ENCODE measurements at places on chromosomes 12 and 14.

GRCh38 chr14:105150026-105150367 is 18.6 kb downstream of the JAG2 start:
- no peak for DNase-seq

GRCh38 chr14:92997343-92998061 is 74.6 kb downstream of the CHGA start:
- DNase-seq: no peak

DNA sequence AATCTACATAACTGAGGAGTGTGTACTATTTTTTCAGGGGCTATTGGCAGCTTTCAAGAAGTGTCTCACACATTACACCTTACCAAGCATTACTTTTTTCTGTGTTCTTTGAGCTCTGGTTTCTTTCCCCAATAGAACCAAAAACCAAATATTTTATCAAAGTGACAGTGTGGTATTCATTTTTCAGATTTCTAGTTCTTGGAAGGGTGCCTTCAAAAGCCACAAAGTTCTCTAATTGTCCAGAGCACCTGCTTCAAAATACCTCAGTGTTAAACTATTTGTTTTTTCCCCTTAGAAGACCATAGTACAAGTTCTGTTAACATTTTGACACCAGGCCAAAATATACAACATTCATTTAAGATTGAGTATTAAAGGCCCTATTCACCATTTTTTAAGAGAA is 515.7 kb downstream of the ETNK1 start:
- DNase-seq: no peak

GRCh38 chr12:91099341-91099740 is 12.0 kb downstream of the LUM start:
- DNase-seq: no peak

- no peak for DNase-seq
Measured at GRCh38 chr12:2450553-2450952, 344.2 kb upstream of the FKBP4 start.

- no peak for DNase-seq
Measured at GRCh38 chr12:114131824-114132223, 165.7 kb upstream of the RBM19 start.

- DNase-seq: no peak
Measured at GRCh38 chr14:91885839-91886238, 18.5 kb upstream of the TC2N start.

DNA sequence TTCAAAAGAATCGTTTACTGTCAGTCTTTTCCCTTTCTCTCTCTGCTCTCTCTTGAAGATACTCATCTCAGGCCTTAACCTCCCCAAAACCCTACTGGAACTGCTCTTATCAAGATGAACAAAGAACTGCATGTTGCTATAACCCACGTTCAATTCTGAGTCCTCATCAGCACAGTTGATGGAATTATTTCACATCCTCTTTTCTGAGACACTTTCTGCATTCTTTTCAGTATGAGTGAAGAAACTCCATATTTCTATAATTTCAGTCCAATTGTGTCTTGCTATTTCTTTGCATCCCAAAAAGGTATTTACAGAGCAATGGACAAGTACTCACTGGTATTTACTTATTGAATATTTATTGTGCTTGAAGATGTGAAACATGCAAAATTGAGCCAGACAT is 160.1 kb upstream of the CPNE8 start:
- DNase-seq: no peak

GRCh38 chr12:16027002-16027401 is 115.9 kb downstream of the DERA start:
- no peak for DNase-seq

DNA sequence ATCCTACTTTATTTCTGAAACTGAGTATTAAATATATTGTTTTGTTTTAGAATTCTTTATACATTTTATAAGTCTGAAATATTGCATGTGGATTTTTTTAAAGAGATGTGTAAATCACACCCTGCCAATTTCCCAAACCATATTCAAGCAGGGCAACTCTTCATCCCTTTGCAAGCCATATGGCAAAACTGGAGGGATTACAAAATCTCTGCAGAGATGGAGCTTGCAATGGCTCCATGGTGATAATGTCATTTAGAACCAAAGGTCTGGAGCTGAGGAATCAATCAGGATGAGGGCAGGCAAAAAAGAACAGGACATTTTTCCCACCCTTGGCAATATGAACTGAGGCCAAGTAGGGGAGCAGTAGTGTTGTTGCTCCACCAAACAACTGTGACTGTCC is 173.4 kb downstream of the BMP4 start:
- DNase-seq: no peak

- no peak for DNase-seq
Measured at GRCh38 chr14:94550041-94550440, 11.2 kb upstream of the SERPINA4 start.

GRCh38 chr12:113330505-113330904 is 4.4 kb downstream of the SLC8B1 start:
- DNase-seq: peak; percentile 18

- no peak for DNase-seq
Measured at GRCh38 chr12:124386661-124387527, 92.0 kb downstream of the RFLNA start.

GRCh38 chr12:115763376-115763775 is 514.1 kb downstream of the MED13L start:
- DNase-seq: no peak

DNA sequence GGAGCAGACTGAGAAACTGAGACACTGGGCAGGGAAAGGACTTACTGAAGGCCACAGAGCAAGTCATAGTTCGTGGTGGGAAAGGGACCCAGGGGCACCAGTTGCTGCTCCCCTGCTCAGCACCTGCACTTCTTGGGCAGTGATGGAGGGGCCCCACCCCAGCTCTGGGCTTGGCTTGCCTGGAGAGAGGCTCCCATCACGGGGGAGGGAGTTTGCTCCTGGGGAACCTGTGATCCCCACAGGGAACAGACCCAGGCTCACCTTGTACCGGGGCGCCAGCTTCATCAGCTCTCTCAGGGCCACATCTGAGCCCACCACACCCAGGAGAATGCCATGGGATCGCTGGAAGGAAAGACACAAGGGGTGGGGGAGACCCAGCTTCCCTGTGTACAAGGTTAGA is 39.8 kb downstream of the CACNA2D4 start:
- DNase-seq: no peak

DNA sequence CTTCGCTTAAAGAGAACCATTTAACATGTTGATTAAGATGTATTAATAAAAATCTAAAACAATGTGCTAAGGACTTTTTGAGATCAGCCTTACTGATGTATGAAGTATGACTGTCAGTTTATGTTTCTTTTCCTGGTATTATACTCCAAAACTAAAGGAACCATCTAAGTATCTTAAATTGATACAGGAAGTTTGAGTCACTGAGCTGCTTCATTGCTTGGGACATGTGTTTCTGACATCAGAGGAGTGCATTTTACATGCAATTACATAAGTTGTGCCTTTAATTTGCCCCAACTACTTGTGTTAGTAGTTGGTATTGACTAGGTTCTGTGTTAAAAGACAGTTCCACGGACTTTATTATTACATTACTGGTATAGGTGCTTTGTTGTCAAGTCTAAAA is 50.9 kb downstream of the PROX2 start:
- no peak for DNase-seq

DNA sequence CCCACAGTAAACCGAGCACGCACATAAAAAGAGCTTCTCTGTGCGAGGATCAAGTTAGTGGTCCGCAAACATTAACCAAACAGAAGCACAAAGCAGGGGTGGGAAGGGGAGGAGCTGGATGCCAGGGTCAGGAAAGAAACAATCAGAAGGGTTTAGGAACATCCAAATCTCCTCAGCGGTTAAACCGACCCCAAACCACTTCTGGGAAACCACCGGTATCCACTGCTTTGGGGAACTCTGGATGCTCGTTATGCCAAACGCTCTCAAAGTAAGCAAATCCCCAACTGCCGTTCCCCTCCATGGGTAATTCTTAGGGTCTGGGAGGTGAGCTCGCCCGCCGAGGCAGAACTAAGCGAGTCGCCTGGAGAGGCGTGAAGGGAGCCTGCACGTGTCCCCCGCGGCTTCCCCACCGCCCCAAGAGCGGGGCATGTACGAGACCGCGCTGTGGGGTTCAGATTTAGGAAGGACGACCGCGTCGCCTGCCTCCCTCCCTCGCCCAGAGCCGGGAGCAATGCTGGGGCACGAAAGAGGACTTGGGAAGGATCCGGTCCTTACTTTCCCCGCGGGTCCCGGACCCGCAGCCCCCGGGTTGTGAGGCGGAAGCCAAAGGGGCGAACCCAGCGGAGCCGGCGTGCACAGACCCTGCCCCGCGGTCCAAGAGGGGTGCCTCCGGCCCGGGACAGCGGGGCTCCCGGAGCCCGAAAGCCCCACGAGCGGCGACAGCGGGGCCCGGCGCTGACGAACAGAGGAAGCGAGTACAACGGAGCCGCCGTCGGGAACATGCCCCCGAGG is 711 bp downstream of the SBNO1 start:
- DNase-seq: no peak

DNA sequence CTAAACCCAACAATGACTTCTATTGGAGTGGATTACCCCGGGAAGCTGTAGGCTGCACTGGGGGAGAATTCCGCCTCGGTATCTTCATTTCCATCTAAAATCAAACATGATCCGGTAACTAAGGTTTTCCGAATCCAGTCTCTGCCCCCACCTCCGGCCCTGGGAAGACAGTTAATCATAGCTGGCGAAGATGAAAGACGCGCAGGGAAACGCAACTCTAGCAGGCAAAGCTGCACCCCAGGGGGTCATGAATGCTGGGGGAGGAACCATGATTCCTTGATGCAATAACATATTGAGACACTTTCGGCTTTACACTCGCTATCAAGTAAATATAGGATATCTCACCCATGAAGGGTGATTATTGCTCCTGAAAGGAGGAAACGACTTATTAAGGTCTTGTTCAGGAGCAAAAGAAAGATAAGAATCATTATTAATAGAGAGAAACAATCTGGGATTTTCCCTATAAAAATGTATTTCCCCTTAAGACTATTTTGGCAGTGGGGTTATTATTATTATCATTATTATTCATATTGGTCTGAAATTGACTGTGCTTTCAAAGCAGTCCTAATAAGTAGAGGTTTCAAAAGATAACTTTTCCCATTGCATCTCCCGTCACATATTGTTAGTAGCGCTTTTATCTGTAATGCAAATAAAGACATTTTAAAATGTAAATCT is 614.9 kb downstream of the VRK1 start:
- no peak for DNase-seq

- DNase-seq: no peak
Measured at GRCh38 chr12:68264857-68265256, 11.5 kb upstream of the IL22 start.

DNA sequence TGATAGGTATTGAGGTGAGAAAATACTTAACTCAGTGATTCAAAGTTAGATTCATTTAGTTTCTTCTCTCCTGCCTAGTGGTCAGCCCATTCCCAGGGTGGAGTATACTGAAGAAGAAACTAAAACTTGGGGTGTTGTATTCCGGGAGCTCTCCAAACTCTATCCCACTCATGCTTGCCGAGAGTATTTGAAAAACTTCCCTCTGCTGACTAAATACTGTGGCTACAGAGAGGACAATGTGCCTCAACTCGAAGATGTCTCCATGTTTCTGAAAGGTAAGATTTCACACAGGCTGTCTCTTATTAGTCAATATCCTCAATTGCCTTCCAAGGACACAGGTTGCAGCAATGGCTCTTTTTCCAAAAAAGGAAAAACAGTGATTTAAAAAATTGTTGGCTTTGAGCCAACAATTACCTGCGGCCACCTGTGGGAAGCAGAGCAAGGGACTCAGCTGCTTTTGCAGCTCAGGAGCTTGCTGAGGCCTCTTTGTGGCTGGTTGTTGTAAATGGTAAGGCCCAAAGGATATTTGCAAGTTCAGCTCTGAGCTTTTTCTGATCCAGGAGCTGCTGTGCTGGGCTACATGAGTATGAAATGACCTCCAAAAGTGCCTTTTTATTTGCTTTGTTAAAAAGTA is 33.9 kb downstream of the TPH2 start:
- DNase-seq: no peak

DNA sequence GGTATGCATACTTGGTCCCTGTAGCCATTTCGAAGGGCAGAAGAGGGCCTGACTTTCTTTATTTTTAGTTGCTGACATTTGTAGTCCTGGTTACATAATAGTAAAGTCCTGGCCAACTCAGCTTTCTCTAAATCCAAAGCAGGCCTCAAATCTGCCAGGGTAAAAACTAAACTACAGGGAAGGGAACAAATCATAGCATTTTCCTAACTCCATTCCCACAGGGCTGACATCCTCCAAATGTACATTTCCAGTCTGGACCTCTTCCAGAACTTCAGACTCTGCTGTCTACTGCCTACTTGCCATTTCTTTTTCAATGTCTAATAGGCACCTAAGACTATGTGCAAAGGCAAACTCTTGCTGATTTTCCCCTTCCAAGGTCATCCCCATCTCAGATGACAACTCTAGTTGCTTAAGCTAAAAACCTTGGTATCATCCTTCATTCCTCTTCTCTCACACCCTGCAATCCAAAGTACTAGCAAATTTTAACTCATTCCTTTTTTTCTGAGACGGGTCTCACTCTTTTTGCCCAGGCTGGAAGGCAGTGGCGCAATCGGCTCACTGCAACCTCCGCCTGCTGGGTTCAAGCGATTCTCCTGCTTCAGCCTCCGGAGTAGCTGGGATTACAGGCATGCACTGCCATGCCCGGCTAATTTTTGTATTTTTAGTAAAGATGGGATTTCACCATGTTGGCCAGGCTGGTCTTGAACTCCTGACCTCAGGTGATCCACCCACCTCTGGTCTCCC is 2.0 kb downstream of the DDIT3 start:
- no peak for DNase-seq

DNA sequence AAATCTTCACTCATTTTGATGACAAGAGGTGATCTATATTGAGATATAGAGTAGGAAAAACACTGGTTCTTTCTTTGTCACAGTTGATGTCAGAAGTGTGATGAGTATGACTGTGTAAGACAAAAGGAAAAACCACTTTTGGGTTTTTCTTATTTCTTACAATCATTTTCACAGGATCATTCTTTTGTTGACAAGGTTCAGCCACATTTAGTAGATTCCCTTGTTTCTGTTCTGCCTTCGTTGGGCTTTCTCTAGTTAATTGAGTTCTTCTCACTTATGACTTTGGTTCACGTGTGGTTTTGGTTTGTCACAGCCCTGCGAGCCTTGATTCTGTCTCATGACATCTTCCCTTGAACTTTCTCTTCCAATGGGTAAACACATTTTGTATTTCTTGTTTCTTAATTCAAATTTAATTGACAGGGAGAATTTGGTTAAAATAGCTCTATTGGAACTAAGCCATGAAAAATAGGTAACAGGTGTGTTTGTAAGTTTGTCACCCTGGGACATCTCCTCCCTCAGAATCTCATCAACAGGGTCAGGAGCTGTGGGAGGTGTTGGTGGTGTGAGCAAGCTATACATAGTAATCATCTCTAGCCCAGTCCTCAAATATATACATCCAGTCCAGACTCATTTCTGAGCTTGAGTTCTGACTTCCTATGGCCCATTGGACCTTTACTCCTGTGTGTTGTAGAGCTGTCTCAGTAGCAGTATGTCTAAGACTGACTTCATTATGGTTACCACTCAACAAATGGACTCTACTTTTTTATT is 255.3 kb downstream of the BMP4 start:
- no peak for DNase-seq

- no peak for DNase-seq
Measured at GRCh38 chr12:44748950-44749468, 127.1 kb downstream of the NELL2 start.
